Suprapubic skin (tissue), 4 donors: ENCODE measurements at places on chromosomes 7 and 10. TPM values are rescaled to one million over a fixed set of nuclear protein-coding genes. Genes with fewer than 3 reads are reported as not detected.

DNA sequence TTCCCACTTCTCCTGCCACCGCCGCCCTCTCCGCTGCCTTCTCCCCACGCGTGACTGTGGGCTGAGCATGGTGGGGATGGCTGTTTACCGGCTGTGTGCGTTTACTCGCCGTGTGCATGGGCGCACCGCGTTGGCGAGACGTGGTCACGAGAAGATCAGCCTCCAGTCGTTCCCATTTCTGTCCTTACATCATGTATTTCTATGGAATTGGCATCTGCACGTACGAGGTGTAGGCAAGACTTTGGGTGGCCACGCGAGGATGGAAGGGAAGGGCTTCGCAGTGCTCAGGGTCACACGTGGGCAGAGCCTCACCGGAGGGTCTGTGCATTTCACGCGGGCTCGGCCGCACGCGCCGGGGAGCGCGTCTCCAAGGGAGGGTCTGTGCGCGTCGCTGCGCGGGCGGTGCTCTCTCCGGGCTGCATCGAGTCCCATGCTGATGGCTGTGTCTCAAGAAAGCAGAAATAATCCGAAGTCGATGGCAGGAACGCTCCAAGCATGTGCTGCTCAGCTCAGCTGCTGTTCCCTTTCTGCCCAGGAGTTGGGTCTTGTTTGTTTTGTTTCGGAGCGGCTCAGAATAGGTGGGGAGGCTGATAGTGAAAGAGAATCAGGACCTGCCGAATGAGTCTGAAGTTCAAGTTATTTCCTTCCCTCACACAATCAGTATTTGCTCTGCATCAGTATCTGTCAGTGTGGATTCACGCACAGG lies 973 bp downstream of the CAMK1D start:
- no peaks in the 10 kb centered on the region for H3K27me3 ChIP-seq
- H3K4me3 ChIP-seq = peak overlapping the region; percentile 97
- H3K36me3 ChIP-seq = no peaks in the 10 kb centered on the region

DNA sequence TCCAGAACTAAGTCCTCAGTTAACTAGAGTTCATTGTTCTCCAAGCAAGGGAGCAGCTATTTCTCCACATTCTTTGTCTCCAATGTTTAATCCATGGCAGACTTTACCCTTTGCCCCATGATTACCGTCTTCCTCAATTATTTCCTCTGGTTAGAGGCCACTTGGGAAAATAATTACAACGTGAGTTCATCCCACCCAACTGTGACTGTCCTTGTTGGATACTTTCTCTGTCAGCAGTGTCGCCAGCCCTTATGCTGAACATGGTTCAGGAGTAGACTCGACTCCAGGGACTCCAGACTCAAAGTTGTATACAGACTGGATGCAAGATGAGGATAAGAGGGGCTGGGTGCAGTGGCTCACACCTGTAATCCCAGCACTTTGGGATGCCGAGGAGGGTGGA lies 17.1 kb upstream of the SEPHS1 start:
- no peaks in the 10 kb centered on the region for H3K27me3 ChIP-seq
- no peak for DNase-seq
- H3K36me3 ChIP-seq = no peaks in the 10 kb centered on the region
- H3K27ac ChIP-seq = no peak overlapping the region

GRCh38 chr10:66940965-66941364 lies 15.1 kb downstream of the LRRTM3 start:
- DNase-seq = no peak
- no peak overlapping the region for H3K4me3 ChIP-seq
- H3K4me1 ChIP-seq = no peaks in the 10 kb centered on the region
- no peaks in the 10 kb centered on the region for H3K36me3 ChIP-seq
- H3K27me3 ChIP-seq = no peaks in the 10 kb centered on the region

AGR3 gene
- not detected for total RNA-seq

- H3K4me1 ChIP-seq = peaks cover 7% of the 10 kb centered on the region
- no peaks in the 10 kb centered on the region for H3K36me3 ChIP-seq
- no peak for DNase-seq
- H3K4me3 ChIP-seq = no peak overlapping the region
- no peak overlapping the region for H3K27ac ChIP-seq
Measured at GRCh38 chr7:23220690-23221305, 25.8 kb upstream of the GPNMB start.

- H3K27ac ChIP-seq = no peak overlapping the region
- no peak for DNase-seq
- no peaks in the 10 kb centered on the region for H3K27me3 ChIP-seq
Measured at GRCh38 chr10:116044801-116045248, 228.2 kb downstream of the GFRA1 start.

GRCh38 chr10:78372806-78373205 lies 339.1 kb downstream of the RPS24 start:
- no peaks in the 10 kb centered on the region for H3K27me3 ChIP-seq
- no peaks in the 10 kb centered on the region for H3K36me3 ChIP-seq
- H3K4me3 ChIP-seq = no peak overlapping the region

DNA sequence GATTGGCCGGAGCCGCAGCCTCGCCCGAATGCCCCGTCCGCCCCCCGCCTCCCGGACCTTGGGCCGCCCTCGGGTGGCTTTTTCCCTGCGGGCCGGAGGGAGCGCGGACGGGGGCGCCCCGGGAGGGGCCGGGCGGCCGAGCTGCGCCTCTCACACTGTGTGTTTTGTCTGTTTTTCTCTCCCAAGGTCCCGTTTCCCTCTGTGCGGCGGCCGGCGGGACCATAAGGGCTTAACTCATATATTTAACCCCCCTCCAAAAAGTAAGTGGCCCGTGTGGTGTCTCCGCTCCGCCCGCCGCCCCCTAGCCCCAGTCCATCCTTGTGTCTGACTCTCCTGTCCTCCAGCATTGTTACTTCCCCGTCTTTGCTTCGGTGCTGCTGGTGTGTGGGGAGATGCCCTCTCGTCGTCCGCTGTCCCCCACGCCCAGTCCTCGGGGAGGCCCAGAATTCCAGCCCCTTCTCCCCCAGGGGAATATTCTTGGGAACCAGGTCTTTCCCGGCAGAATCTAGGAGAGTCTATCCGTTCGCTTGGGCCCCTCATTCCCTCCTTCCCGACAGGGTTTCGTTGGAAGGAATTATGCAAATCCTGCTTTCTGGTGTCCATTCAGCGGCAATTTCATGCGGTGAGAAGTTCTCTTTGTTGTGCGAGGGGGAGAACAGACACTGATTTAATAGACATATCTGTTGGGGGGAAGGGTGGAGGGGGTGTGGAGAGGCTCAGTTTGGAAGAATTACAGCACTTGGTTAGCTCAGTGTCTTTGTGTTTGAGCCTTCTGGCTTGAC lies 1.3 kb downstream of the LCOR start:
- no peak for DNase-seq
- peak overlapping the region; percentile 94 for H3K27ac ChIP-seq
- no peaks in the 10 kb centered on the region for H3K36me3 ChIP-seq
- peaks cover 33% of the 10 kb centered on the region for H3K4me1 ChIP-seq
- H3K4me3 ChIP-seq = peak overlapping the region; percentile 93

DNA sequence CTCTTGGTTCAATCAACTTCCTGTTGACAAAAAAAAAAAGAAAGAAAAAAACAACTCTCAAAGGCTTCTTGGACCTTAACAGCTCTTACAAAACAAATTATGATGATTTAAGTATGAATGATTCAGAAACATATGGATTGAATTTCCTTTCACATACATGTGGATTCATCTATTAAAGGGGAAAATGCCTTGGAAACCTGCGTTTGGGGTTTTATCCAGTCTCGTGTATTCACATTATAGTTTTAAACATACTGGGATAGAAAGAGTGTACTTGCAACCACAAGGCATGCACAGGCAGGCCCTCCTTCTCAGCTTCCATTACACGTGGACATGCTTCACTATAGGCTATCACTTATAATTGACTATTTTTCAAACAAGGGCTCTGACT lies 286.7 kb downstream of the INHBA start:
- DNase-seq = no peak
- H3K4me1 ChIP-seq = no peaks in the 10 kb centered on the region
- no peak overlapping the region for H3K4me3 ChIP-seq
- H3K27ac ChIP-seq = no peak overlapping the region
- H3K36me3 ChIP-seq = no peaks in the 10 kb centered on the region

NPM3 gene
- total RNA-seq = 13.3 TPM

VWDE gene
- total RNA-seq = not detected

DNA sequence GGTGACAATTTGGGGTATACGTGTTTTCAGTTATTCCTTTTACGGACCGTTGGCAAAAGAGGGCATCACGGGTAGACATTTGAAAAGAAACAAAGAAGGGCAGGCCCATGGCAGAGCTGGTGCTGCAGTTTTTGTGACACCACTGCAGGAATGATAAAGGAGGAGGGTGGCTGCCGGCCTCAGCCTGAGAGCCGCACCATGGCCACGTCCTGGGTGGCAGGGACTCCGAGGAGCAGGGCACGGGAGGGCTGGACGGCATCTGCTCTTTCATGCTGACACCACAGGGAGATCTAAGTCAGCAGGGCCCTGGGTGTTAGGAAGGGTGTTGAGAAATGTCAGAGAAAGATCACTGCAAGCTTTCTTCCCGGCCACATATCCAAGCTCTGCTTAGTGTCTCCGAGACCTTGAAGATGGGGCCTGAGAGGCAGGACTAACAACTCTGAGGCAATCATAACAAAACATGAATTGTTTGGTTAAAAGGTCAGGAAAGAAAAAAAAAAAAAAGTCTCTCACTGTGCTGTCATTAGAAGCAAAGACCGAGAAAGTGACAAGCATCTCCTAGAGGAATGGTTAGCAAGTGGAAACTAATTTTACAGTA lies 36.6 kb downstream of the INSYN2A start:
- H3K27me3 ChIP-seq = no peaks in the 10 kb centered on the region
- no peak overlapping the region for H3K27ac ChIP-seq
- DNase-seq = no peak
- peaks cover 27% of the 10 kb centered on the region for H3K4me1 ChIP-seq
- H3K4me3 ChIP-seq = no peak overlapping the region

DNA sequence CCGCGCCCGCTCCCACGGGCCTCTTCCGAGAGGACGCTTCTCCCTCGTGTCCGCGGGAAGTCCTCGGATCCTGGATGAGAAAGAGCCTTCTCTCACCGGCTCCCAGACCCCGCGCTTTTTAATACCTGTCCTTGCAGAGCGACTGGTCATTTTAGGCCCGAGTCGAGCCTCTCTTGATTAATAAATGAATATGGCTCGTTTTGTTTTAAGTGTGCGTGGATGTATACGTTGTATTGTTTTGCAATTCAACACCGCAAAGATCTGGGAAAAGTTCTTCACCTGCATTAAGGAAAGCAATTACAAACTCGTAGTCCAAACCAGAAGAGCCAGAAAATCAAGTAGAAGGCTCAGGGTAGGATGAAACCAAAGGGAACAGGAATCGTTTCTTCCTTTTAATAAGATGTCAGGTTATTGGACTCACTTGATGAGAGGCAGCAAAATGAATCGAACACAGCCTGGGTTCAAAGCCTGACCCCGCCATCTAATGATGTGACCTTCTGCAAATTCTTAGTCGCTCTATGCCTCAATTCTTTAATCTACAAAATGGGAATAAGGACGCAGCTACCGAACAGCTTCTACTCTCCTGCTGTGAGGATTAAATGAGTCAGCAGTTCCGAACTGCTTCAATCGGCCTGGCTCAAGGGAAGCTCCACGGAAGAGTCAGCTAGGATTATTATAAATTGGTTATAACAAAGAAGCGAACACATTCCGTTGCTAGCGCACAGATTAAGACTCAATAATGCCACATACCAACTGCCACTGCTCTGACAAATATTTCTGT lies 277.8 kb upstream of the NEBL start:
- no peaks in the 10 kb centered on the region for H3K36me3 ChIP-seq
- DNase-seq = no peak
- H3K27me3 ChIP-seq = peaks cover 14% of the 10 kb centered on the region
- H3K27ac ChIP-seq = peak overlapping the region; percentile 93
- H3K4me1 ChIP-seq = peaks cover 32% of the 10 kb centered on the region

RFC2 gene
- 16.4 TPM for total RNA-seq

ANXA8L1 gene
- 263 TPM for total RNA-seq

DNA sequence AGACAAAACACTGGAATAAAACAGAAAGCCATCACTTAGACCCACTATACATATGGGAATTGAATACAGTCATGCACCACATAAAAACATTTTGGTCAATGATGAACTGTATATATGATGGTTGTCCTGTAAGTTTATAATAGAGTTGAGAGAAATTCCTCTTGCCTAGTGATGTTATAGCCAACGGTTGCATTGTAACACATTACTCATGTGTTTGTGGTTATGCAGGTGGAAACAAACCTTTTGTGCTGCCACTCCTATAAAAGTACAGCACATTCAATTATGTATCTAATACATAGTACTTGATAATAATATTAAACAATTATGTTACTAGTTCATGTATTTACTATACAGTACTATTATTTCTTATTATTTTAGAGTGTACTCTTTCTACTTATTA lies 381.2 kb upstream of the MBL2 start:
- no peaks in the 10 kb centered on the region for H3K27me3 ChIP-seq
- H3K27ac ChIP-seq = no peak overlapping the region
- H3K36me3 ChIP-seq = no peaks in the 10 kb centered on the region

SCIN gene
- 3.1 TPM for total RNA-seq

GRCh38 chr10:107059872-107060271 lies 104.6 kb downstream of the SORCS1 start:
- no peak for DNase-seq
- H3K4me1 ChIP-seq = no peaks in the 10 kb centered on the region
- no peaks in the 10 kb centered on the region for H3K36me3 ChIP-seq
- H3K27ac ChIP-seq = no peak overlapping the region
- H3K4me3 ChIP-seq = no peak overlapping the region

- no peak for DNase-seq
- no peak overlapping the region for H3K27ac ChIP-seq
- H3K27me3 ChIP-seq = peaks cover 1% of the 10 kb centered on the region
- H3K36me3 ChIP-seq = no peaks in the 10 kb centered on the region
- peaks cover 3% of the 10 kb centered on the region for H3K4me1 ChIP-seq
Measured at GRCh38 chr10:117740691-117741222, 198.2 kb downstream of the EMX2 start.

GRCh38 chr7:24630596-24630995 lies 57.3 kb downstream of the PALS2 start:
- no peak overlapping the region for H3K27ac ChIP-seq
- DNase-seq = no peak
- H3K4me1 ChIP-seq = no peaks in the 10 kb centered on the region
- H3K27me3 ChIP-seq = no peaks in the 10 kb centered on the region

OR6B1 gene
- total RNA-seq = not detected

- no peaks in the 10 kb centered on the region for H3K27me3 ChIP-seq
- no peak for DNase-seq
- H3K36me3 ChIP-seq = no peaks in the 10 kb centered on the region
- no peak overlapping the region for H3K4me3 ChIP-seq
Measured at GRCh38 chr7:18530224-18531179, 35.0 kb downstream of the HDAC9 start.

STAMBPL1 gene
- total RNA-seq = 13.3 TPM

ADAM22 gene
- 0.53 TPM for total RNA-seq

DNA sequence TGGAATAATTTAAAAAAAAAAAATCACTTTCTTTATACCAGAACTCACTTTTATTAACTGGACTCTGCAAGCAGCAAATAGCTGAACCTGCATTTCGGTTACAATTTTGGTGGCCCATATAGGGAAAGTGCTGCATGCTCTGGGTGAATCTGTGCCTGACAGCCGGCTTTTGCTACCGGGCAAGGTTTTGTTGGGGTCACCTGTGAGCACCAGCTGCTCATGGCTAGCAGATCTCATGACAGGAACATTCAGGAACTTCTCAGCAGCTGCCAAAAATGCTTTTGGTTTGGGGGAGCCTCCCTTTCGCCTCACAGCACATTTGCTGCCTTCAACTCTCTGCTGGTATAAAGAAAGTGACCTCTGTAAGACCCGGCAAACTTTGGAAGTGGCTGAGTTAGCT lies 13.2 kb upstream of the CREB3L2 start:
- no peaks in the 10 kb centered on the region for H3K36me3 ChIP-seq
- DNase-seq = no peak
- H3K4me1 ChIP-seq = no peaks in the 10 kb centered on the region
- H3K4me3 ChIP-seq = no peak overlapping the region
